ENCODE measurements at places on chromosomes 3 and 15. TPM values are rescaled to one million over a fixed set of nuclear protein-coding genes. Genes with fewer than 3 reads are reported as not detected.

DNA sequence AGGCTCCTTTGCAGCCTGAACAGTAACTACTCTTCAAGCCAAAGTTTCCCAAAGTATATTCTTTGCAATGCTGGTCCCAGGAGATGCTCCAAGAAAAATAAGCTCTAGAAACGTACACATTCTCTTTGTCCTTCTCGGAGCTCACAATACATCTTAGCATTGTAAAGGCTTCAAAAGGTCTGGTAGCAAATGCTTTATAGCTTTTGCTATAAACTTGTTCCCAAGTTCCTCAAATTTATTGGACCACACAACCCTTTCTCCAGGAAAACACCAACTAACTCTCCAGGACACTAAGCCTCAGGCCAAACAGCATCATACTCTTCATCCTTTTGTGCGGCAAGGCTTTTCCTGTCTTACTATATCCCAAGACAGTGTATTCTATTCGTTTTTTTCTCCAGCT lies 455.6 kb upstream of the PROK2 start:
- DNase-seq, result no peak
- no peaks in the 10 kb centered on the region for H3K36me3 ChIP-seq
- H3K27ac ChIP-seq, result no peak overlapping the region
- H3K4me1 ChIP-seq, result peaks cover 21% of the 10 kb centered on the region

Gene TUBGCP4
- 10.8 TPM for total RNA-seq

DNA sequence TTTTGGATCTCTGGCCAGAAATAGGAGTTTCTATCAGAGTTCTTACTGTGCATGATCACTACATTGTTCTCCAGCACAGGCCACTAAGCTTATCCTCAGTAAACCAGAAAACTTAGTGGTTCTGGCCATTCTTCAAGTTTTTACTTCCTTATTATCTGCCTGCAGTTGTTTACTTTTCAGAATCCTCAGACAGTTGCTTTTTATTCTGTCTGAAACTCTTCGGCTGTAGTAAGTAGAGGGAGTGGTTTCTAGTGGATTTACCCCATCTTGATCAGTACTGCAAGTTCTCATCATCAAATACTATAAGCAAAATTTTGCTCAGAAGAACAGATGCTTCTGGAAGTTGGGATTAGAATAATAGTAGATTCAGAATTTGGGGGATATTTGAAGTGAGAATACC lies 193.0 kb upstream of the RARB start:
- no peaks in the 10 kb centered on the region for H3K4me1 ChIP-seq
- no peak overlapping the region for H3K27ac ChIP-seq
- no peaks in the 10 kb centered on the region for H3K27me3 ChIP-seq
- no peak for DNase-seq
- H3K36me3 ChIP-seq, result no peaks in the 10 kb centered on the region
- no peak overlapping the region for H3K4me3 ChIP-seq

GRCh38 chr15:73001840-73002239 lies 50.4 kb upstream of the NEO1 start:
- no peak overlapping the region for H3K4me3 ChIP-seq
- H3K27me3 ChIP-seq, result peaks cover 43% of the 10 kb centered on the region
- no peak overlapping the region for H3K27ac ChIP-seq
- no peaks in the 10 kb centered on the region for H3K36me3 ChIP-seq

Gene SNAPC5
- total RNA-seq, result 40.9 TPM
